Stimulated activated CD8-positive, alpha-beta memory T cell treated with anti-CD3 and anti-CD28 coated beads, Interleukin-15, amount 100 ng/mL, for 48 hours (primary cell): ENCODE measurements at places on chromosomes 16 and 17.

DNA sequence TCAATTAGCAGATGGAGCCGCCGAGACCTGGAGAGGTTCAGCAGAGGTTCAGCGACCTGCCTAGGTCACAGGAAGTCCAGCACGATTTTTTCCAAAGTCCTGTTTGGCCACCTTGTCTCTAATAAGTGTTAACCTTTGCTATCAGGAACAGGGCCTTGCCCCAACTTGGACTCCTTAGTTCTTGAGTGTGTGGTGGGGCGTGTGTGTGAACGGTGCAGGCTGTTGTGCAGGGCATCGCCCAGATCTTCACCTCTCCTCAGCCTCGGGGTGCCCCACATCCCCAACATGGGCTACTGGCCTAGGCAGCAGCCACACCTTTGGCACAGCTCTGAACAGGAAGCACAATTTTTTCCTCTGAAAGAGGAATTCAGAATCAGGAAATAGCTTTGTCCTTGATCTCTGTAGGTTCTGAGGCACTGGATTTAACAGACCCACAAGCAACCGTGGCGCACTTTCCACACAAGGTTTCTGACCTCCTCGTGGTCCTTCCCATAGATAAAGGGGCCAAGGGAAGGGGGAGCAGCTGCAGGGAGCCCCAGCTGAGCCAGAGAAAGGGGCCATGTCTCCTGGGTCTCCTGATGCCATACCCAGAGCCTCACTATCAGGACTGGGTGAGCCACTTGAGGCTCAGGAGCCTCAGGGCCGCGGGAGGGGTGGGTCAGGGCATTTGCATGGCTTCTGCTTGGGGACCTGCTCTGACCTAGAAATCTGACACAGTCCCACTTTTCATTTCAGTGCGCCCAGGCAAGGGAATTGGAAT is 10.4 kb downstream of the MPRIP start:
- DNase-seq: no peak

GRCh38 chr17:58487589-58488427 is at the start of gene HSF5:
Gene HSF5 (minus strand): TSS chr17:58488408. CDS start chr17:58488274, 134 bp downstream.
- peak; percentile 60 for DNase-seq

- DNase-seq: no peak
These were observed 7.7 kb upstream of the ARHGAP23 start for GRCh38 chr17:38420518-38420917.

DNA sequence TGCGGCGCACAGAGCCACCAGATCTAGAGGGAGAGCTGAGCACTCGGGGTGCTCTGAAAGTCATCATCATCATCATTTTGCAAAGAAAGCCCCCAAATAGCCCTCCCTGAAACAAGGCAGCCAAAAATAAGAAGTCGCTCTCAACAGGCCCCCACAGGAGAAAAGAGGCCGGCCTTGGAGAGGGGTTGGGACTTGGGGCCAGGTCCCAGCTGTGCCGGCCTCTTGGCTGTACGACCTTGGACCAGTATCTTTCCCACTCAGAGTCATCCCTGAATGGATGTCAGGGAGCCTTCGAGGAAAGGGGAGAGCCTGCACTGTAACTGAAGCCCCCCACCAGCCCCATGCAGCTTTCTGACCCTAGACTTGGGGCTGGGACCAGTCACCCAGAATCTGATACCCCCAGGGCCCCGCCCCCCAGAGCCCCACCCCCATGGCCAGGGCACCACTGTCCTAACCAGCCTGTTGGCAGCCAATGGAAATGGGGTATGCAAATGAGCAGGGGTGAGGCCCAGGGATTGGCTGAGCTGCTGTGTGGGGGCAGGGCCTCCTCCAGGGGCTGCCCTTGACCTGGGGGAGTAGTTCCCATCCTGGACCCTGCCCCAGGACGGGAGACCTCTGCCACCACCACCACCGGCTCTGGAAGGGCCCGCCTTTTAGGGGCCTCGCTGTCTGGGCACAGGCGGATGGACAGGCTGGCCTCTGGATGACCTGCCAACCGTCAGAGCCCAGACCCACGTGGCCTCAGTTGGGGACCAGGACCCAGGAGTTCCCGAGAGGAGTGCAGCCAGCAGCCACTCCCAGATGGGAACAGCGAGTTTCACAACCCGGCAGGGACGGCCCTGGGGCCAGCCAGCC is 15.4 kb downstream of the ZFPM1 start:
- no peak for DNase-seq

- no peak for DNase-seq
These were observed 13.8 kb downstream of the DNAAF8 start for GRCh38 chr16:4747906-4748681.

- DNase-seq: peak; percentile 86
These were observed at the start of gene ACTG1 for GRCh38 chr17:81512562-81513371. Gene ACTG1 (minus strand): TSS chr17:81512799. CDS start chr17:81512354, 445 bp downstream.

DNA sequence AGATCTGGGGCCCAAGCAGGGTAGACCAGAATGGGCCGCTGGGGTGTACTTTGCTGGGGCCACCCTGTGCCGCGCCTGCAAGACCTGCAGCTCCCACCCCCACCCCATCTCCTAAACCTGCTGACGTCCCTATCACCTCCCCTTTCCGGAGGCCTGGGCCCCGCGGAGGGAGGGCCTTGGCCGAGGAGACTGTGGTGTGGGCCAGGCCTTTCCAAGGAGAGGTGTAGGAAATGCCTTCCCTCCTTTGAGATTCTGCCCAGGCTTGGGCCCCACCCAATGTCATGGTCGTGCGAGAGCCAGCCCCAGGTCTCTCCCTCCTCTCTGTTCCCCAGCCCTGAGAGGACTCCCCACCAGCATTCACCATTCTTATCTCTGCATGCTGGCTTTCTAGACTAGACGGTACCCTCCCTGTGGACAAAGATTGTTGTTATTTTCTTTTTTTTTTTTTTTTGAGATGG is 3.9 kb upstream of the WFIKKN2 start:
- DNase-seq: no peak

- DNase-seq: no peak
These were observed 999 bp upstream of the FLYWCH2 start for GRCh38 chr16:2881783-2882649.
